Stimulated activated memory B cell treated with anti-CD40 and anti-IgM and Interleukin-4, amounts not matched to agents 10 μg/mL and 1 μg/mL and 100 μg/mL, for 72 hours (primary cell): ENCODE measurements at places on chromosomes 6 and 20.

GRCh38 chr20:36035745-36036144 lies 67.4 kb downstream of the CNBD2 start:
- ATAC-seq, result no peak

GRCh38 chr6:112600168-112600567 lies 253.0 kb downstream of the RFPL4B start:
- ATAC-seq, result no peak

DNA sequence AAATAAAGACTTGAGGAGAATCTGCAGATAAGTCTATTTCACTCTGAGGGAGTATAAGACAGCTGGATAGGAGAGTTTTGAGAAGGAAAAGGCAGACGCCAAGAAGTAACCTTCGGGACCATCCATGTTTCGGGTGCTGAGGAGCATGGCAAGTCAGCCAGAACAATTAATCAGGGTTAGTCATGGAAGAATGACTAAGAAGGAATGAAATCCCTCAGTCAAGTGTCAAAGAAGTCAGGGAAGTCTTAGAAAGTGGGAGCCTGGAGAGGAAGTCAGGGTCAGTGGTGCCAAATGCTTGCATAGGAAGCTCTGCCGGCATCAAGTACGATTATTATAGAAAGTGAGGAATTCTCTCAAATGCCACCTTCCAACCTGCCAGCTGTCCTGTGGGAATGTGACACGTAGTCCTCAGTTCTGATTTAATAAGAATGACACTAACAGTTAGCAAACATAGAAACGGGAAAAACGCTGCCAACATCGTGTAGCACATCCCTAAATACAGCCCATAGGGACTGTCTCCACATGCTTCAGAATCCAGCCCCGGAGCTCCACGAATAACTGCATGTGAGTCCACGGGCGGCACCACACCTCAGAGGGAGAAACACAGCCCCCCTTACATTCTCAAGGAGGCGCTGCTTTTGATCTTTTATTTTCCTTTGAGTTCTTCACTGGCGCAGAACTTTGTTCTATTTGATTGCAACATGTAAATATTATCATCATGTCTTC lies 602.7 kb downstream of the PRKN start:
- ATAC-seq, result no peak

DNA sequence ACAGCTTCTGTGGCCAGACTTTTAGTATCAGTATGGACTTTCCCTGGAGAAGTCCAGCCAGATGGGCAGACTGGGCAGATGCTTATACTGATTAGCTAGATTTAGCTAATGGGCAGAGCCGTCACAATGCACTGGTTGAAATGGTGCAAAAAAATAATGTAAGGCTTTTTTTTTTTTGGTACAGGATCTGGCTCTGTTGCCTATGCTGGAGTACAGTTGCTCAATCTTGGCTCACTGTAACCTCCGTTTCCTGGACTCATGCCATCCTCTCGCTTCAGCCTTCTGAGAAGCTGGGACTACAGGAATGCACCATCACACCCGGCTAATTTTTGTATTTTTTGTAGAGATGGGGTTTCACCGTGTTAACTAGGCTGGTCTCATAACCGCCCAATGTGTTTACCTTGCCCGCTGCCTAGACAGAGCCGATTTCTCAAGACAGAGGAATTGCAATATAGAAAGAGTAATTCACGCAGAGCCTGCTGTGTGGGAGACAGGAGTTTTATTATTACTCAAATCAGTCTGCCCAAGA lies 16.4 kb upstream of the KIFC1 start:
- ATAC-seq, result no peak

DNA sequence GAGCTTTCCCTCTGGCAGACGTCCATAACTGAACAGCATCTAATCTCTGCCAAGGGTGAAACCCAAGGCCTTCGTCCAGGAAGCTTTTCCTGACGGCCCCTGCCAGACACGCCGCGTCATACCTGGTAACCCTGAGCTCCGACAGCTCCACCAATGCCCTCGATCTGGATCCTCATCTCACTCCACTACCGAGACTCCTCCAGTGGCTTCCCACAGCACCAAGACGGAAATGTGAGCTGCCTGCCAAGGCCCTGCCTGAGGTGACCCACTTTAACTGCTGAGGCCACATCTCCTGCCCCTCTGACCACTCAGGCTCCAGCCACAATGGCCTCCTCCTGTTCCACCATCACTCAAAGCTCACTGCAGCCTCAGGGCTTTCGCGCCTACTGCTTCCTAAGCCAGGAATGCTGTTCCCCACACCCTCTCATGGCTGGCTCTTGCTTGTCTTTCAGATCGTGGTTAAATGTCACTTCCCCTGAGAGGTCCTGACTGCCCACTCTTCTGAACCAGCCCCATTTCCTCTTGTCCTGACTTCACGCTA lies 143.2 kb downstream of the PREX1 start:
- no peak for ATAC-seq

GRCh38 chr20:45021631-45022030 lies 55.3 kb downstream of the STK4 start:
- no peak for ATAC-seq

DNA sequence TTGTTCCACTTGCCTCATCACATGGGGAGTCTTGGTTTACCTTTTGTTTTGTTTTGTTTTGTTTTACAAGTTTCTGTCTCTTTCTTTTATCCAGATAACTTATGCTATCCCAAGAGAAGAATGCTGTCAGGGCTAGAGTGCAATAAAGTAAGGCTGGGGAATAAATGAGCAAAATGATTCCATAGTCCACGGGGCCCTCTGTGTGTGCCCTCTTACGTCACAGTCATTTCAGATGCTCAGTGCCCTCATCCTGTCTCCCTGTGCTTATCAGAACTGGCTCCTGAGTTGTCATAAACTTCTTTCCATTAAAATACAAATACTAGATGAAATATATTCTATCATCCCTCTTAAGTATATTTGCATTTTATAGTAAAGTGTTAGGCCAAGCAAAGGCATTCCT lies 30.8 kb upstream of the ENPP1 start:
- ATAC-seq, result no peak

DNA sequence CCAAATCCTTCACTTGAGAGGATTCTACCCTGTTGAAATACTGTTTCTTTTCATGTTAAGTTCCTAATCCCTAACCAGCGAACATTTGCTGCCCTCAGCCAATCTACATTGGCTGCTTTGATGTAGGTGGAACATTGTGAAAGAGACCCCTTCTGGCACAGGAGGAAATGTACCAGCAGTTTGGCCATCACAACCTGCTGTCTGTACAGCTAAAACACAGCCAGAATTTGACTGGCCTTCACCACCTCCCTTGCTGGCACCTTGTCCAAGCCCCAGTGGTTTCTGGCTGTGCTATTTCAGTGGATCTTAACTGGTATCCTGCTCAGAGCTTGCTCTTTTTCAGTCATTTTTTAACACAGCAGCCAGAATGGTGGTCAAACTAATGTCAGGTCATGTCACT lies 202.1 kb upstream of the EPHA7 start:
- ATAC-seq, result peak; percentile 39

DNA sequence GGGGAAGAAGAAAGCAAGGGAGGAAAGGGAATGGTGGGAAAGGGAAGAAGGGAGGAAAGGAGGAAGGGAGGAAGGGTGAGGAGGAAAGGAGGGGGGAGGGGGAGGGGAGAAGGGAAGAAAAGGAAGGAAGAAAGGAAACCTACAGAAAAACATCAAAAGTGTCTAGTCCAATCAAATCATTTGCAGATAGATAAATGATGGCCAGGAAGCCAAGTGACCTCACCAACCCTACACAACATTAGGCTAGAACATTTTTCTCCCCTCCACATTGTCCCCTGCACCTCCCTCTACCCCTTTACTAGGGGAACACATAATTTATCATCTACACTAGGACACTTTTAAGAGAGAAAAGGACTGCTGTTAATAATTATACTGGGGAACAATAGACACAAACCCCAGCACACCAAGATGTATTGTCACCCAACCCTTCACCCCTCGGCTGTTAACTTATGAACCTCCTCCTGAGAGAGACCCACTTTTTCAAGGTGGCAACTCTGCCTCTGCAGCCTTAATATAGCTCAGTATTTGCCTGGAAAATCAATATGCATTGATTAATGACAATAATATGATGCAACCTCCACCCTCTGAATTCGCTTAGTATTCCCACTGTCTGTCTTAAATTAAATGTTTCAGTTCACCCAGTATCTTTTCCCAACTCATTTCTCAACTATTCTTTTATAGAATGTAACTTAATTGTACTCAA lies 231.2 kb downstream of the PTPRT start:
- ATAC-seq, result no peak

DNA sequence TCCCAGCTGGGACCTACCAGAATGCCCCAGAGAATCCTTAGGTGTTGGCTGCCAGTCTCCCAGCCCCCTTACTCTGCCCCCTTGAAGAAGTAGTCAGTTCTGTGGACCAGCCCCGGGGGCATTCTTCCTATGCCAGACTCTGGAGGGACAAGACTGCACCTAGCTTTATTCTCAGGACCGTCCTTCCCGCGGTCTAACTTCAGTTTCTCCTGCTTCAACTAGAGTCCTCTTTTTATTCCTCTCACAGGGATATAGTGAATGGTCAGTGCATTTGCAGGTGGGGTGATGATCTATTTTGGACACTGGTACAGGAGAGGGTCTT lies 35.9 kb upstream of the MDFI start:
- no peak for ATAC-seq

DNA sequence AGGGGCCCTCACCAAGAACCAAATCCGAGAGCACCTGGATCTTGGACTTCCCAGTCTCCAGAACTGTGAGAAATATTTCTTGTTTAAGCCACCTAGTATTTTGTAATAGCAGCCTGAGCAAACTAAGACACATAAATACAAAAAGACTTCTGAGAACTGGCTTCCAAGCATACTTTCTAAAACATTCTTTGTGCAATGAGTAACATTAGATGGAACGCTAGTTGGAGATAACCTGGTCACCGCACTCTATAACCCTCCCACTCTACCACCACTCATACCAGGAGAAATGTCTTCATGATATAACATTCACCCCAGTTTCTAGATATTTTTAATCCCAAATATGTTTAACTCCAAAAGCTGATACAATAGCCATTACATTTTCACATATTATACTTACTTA lies 169.5 kb upstream of the THEMIS start:
- ATAC-seq, result no peak

DNA sequence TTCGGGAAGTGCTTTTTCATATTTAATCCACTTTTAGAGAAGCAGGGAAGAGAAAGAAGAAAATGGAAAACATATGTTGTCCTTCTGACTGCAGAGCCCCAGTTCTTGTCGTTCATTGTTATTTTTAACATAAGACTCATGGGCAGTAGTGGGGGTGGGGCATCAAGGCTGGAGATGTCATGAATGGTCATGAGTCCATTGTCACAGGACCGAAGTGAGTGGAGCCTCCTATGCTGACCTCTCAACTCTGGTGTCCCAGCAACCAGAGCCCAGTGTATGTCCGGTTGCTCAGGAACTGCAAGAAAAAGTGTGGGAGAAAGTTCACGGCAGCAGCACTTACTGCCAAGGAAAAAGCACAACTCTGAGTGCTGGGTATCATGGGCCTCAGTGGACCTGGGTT lies 108.6 kb downstream of the BANF2 start:
- ATAC-seq, result no peak

DNA sequence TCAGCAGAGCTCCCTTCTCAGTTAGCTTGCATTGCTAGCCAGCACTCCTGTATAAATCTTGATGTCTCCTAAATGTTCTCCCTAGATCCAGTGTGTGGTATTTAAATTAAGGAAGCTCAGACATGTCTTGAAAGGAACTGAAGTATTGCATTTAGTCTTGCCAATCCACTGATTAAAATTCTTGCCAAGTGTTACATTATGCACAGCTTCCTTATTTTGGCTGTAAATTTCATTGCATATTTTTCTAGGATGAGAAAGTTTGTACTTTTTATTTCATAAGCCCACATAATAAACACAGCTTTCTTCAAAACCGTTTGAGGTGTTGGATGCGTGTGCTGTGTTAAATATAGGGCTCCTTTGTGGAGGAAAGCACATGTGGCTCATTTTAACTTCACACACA lies 329.8 kb upstream of the FLRT3 start:
- no peak for ATAC-seq

DNA sequence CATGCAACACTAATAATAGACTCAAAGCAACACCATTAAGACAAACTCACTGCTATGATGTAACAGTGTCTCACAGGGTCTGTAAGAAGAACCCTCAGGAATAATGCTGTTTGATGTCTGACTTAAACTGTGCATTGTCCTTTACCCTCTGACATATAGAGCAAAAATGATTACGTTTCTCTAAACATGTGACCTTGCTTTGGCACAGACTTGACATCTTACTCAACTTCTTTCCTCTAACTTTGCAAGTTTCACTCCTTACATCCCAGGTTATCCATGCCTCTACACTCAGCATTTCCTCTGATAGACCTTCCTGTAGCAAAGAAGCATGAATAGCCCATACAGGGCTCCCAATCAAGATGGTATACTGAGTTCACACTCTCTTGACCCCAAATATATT lies 252.7 kb downstream of the UST start:
- ATAC-seq, result no peak

- no peak for ATAC-seq
Measured at GRCh38 chr6:126773112-126773805, 345.2 kb upstream of the RSPO3 start.

DNA sequence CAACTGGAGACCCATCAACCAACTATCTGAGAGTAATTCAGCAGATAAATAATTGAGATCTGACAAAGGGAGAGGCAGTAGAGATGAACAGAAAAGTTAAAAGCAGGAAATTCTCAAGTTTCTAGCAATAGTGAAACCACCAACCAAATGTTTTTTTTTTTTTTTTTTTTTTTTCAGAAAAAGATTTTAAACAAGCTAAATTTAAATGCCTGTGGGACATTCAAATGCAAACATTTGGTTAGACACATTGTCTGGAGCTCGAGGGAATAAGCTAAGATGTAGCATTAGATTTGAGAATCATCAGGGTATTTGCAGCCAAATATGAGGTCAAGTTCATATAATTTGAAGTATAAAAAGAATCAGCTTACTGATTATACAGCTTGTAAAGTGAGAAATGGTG lies 16.4 kb downstream of the RANBP9 start:
- no peak for ATAC-seq

GRCh38 chr6:91812596-91813274 lies 1225.9 kb upstream of the MAP3K7 start:
- no peak for ATAC-seq

GRCh38 chr6:47700596-47700995 lies 2.2 kb downstream of the ADGRF4 start:
- ATAC-seq, result no peak
